ENCODE measurements at places on chromosomes 13 and 19.

DNA sequence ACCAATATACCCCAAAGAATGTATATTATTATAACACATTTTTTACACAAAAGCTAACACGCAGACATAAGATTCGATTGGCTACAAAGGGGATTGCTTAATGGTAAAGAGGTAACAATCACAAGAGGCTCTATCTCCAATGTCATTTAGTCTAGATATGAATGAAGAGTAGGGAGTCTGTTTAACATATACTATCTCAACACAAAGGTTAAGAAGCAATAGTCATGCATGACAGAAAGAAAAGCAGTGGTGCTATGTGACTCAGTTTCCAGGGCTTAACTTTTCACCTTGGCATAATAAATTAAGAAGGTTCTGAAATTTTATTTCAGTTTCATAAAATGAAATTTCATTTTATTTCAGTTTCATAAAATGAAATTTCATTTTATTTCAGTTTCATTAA, 33.3 kb downstream of the UFM1 start:
- DNase-seq: no peak

GRCh38 chr19:6588508-6589345, 2.2 kb downstream of the CD70 start:
- no peak for DNase-seq

DNA sequence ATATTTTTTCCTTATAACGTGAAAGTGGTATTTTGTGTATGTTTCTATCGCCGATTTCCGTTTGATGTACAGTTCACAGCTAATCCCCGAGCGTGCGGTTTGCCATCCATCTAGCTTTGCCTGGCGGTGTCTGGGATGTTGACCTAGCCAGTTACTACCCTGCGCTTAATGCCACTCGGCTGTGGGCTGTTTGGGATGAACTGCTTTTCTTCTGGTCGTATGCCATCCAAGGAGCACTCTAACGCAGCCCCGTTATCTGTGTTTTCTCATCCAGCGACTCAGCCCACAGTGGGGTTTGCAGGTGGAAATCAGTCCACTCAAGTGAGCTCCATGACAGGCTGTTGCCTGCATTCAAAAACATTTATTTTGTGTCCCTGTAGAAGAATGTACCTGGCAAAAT, 512.3 kb downstream of the MYO16 start:
- no peak for DNase-seq

GRCh38 chr19:2035590-2035991, 15.5 kb downstream of the MKNK2 start:
- DNase-seq: peak; percentile 48

- peak; percentile 76 for DNase-seq
Observed at GRCh38 chr19:8396563-8397203, 6.5 kb downstream of the RAB11B start.

- no peak for DNase-seq
Observed at GRCh38 chr13:27619728-27620376, 477 bp downstream of the LNX2 start.

GRCh38 chr19:48750771-48751504, 1.5 kb downstream of the FUT1 start:
- no peak for DNase-seq

DNA sequence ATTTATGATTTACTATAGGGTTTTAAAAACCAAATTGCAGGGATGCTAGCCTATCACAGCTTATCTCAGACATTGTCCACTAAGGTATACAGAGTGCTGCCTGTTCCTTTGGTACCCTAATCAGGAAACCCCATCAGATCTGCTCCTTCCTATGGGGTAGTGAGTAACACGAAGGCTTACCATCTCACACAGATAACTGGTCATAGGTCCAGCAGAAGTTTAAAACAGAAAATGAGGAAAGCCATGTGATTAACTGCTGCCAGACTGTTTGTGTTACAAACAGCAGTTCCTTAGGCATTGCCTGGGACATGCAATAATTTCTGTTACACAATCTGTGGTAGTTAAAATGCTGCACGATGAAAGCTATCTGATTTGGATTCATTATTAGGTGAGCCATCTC, 53.5 kb upstream of the ALOX5AP start:
- no peak for DNase-seq

DNA sequence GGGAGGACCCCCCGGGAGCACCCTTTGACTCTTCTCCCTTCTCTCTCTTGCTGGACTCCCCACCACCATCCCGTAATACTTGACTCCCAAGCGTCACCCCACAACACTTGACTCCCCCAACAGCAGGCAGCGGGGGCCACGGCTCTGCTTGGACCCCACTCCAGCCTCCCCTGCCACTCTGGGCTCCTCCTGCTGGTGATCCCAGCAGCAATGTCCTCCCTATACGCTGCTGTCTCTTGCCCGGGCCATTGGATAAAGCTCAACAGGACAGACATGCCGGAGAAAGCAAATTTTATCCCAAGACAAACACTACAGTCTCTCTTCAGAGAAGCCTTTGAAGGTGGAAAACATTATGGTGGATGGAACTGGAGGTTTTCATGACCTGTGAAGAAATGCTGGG, 20.4 kb upstream of the AMER2 start:
- no peak for DNase-seq

DNA sequence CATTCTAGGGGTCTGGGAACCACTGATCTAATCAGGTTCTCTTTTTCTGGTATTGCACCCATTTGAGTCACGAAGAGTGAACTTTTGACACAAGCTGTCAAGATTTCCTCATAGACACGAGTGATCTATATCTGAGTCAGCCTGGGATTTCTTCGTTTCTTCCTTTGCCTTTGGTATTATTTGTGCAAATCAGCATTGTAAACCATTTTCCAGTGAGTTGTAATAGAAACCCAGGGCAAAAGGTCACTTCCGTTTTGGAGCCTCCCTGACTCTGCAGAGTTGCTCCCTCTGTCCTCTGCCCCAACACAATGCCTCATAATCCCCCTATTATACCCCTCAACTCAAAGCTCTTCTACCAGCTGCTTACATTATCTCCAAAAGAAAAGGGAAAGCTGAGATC, 615.1 kb downstream of the EFNB2 start:
- peak; percentile 51 for DNase-seq

GRCh38 chr13:30457306-30457891, 8.3 kb downstream of the HMGB1 start:
- no peak for DNase-seq

DNA sequence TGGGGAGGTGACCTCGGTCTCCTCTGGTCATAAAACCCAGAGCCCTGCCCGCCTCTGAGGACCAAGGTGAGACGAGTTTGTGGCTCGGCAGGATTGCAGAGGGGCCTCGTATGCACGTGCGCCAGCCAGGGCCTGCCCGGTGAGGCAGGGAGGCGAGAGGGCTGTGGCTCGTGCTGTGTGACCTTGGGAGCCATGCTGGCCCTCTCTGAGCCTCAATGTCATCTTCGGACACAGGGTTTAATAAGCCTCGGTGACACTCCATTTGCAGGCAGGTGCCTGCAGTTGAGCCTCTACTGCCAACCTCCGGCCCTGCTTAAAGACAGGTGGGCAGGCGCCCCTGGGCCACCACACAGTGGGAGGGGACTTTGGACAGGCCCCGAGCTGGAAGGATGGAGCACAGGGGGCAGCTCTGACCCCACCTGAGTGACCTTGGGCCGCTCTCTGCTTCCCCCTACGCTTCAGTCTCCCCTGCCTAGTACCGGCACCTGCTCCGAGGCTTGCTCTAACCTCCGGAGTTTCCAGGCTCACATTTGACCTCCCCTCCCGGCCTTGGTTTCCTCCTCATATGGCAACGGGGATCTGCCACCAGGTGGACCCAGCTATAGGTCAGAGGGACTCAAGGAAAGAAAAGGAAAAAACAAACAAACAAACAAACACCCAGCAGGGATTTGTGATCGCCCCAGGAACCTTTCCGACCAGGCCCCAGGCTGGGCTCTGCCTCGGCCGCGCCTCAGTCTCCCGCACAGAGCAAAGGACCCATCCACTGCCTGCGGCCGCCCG, 3.1 kb downstream of the ZBTB7A start:
- DNase-seq: no peak

DNA sequence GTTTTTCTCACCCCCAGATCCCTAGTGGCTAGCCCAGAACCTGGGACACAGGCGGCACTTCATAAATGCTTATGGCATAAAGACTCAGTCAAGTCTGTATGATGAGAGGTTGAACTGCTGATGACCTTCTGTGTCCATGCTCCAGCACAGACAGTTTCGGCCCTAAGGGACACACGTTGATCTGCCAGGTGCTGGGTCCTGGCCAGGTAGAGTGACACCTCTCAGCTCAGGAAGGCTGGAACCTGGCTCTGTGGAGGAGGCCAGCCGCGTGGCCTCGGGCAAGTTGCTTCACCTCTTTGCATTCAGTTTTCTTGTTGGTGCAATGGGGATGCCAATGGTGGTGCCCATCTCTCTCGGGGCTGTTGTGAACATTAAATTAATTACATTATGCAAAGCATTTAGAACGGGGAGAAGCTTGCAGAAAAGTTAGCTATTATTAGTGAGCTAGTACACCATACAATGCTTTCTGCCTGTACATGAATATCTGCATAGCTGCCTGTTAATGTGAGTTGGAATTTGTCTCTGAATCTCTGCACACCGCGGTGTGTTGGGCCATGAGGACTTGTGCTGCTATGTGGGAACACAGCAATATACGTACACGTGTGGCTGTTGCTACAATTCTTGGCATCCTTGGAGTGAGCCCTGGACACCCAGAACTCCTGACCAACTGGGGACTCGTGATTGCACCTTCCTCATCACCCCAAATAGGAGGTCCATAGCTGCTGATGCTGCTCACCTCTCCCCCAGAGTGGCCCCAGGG, 8.4 kb downstream of the GADD45B start:
- DNase-seq: no peak

- no peak for DNase-seq
Observed at GRCh38 chr13:43002021-43002420, 10.0 kb upstream of the EPSTI1 start.

GRCh38 chr19:30123119-30123518, 181.1 kb downstream of the URI1 start:
- DNase-seq: no peak

- DNase-seq: no peak
Observed at GRCh38 chr13:56173346-56173745, 967.4 kb upstream of the PRR20A start.

DNA sequence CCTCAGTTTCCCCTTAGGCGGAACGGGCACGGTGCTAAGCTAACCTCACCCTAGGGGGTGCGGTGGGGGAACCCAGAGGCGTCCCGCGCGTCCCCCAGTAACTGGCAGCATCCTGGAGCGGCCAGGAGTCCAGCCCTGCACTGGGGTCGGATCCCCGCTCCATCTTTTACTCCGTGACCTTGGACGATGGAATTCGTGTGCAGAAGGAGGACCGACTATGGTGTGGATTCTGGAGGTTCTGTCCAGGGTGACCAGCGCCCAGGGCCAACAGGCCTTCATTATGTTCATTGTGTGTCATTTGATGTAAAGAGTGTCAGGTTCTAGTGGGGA, 630 bp downstream of the SPPL2B start:
- no peak for DNase-seq

- no peak for DNase-seq
Observed at GRCh38 chr13:77398825-77399620, 72.1 kb upstream of the MYCBP2 start.

- DNase-seq: no peak
Observed at GRCh38 chr13:65940720-65941119, 1289.4 kb downstream of the PCDH9 start.

GRCh38 chr19:6660930-6661329, 9.0 kb downstream of the TNFSF14 start:
- no peak for DNase-seq

- no peak for DNase-seq
Observed at GRCh38 chr19:56130006-56130405, 8.9 kb upstream of the ZNF787 start.

DNA sequence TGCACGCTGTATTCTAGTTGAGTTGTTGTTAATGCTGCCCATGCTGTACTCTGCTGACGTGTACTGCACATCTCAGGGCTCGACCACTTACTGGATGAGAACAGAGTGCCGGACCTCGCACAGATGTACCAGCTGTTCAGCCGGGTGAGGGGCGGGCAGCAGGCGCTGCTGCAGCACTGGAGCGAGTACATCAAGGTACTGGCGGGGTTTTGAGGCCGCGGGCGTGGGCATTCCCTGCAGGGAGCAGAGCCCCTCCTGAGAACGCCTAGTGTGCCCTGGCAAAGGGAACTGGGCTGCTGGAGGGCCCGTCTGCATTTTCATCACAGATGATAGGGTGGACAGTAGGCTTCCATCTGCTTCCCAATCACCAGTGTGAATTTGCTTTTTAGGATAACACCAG, 29.9 kb downstream of the CUL4A start:
- DNase-seq: no peak

DNA sequence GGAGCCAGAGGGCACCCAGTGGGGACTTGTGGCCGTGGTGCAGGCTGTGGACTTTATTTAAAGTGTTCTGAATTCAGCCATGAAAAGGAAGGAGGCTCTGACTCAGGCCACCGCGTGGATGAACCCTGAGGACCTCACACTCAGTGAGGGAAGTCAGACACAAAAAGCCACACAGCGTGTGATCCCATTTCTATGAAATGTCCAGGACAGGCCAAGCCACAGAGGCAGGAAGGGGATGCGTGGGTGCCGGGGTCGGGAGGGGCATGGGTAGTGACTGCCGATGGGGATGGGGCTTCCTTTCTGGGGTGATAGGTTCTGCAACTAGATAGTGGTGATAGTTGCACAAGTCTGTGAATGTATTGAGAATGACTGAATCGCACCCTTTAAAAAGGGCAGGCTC, 8.7 kb upstream of the ZBTB7A start:
- no peak for DNase-seq

GRCh38 chr19:52993342-52994178, 20.2 kb upstream of the ERVV-1 start:
- DNase-seq: peak; percentile 84

GRCh38 chr13:39038569-39039030, 344 bp downstream of the NHLRC3 start:
- DNase-seq: no peak

DNA sequence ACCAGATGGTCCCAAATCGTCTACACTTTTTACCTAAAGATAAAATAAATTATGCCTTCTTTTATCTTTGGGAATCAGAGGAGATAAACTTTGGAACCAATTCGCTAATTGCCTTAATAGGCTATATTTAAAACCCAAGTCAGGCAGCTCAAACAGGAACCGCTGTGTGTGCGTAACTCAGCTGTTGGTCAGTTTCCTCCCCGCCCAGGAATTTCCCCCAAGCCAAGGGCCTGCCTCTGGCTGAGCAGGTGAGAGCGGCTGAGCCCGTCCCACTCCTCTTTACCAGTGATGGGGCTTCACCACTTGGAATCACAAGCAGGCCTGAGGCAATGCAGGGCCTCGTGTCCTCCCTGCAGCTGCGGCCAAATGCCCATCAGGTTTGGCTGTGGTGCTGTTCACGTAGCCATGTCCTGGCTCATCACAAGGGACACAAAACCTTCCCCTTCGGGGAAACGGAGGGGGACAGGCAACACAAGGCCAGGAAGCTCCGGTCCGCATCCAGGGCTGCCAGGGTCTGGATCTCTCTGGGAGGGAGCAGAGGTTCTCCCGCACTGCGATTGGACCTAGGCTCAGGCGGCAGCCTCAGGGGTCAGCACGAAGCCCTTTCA, 503 bp upstream of the SLC7A9 start:
- peak; percentile 60 for DNase-seq

GRCh38 chr19:5308451-5309437, 31.9 kb downstream of the PTPRS start:
- no peak for DNase-seq

GRCh38 chr13:105764486-105764885, 771.0 kb downstream of the EFNB2 start:
- DNase-seq: no peak

GRCh38 chr13:25847635-25848626, 203.9 kb downstream of the SHISA2 start:
- no peak for DNase-seq

Measured in ecto neural progenitor cell (in vitro differentiated cells).